M059J (cell line): ENCODE measurements at places on chromosomes 11 and 22. TPM values are rescaled to one million over a fixed set of nuclear protein-coding genes. Genes with fewer than 3 reads are reported as not detected.

GRCh38 chr11:117538263-117539135 lies 210.8 kb downstream of the CEP164 start:
- DNase-seq, result no peak

The POTEH gene
- not detected in 2 replicates for total RNA-seq

DNA sequence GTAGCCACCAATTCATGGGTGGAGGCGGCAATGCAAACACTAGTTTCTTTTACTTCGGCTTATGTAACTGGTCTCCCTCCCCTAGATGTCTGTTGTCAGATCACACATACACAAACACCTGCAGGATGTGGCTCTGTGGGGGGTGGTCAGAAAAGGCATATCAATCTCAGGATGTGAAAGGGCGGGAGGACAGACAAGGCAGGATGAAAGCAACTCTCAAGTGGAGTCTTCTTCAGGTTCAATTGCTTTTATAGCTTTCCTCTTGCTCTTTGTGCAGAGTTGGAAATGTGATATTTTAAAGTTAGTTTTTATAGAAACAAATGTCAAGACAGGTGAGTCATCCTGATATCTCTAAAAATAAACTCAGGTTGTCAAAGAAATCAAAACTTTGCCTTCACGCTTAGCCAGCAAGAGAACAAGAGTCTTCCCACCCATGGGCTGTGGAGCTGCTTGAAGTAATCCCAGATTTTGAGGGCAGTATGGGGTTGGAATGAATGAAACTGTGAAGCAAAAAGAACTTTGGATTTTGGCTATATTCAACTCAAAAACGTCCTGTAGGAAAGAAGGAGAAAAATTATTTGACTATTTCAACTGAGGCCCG lies 423.4 kb downstream of the GUCY1A2 start:
- DNase-seq, result peak; percentile 17

DNA sequence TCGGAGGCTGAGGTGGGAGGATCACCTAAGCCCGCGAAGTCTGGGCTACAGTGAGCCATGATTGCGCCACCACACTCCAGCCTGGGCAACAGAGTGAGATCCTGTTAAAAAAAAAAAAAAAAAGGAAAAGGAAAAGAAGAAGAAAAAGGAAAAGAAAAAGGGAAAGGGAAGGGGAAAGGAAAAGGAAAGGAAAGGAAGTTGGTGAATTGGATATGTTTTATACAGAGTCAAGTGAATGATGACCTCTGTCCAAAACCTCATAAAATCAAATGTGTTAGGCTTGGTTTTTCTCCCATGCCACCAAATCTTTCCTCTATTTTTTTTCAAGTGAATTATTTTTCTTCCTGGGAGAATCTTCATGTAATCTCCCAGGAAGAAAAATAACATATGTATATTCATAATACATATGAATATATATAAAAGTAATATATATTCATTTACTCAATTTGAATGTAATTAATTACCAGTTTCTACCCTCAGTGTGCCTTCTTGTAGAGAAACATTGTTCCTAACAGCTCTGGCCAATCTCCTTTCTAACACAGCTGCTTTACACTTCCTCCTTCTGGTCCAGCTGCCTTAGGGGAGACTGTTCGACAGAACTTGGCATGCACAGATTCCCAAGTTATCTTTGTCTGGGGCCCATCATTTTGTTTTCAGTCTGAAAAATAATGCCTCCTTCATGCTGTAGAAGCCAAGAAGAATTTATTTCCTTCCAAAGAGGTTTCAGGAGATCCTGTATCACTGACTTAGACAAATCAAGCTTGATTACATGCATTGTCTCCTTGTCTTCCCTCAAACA lies 111.9 kb downstream of the CCDC34 start:
- DNase-seq, result no peak

The OR2D2 gene
- total RNA-seq, result not detected in 2 replicates
